ENCODE measurements at places on chromosomes 3 and 15.

DNA sequence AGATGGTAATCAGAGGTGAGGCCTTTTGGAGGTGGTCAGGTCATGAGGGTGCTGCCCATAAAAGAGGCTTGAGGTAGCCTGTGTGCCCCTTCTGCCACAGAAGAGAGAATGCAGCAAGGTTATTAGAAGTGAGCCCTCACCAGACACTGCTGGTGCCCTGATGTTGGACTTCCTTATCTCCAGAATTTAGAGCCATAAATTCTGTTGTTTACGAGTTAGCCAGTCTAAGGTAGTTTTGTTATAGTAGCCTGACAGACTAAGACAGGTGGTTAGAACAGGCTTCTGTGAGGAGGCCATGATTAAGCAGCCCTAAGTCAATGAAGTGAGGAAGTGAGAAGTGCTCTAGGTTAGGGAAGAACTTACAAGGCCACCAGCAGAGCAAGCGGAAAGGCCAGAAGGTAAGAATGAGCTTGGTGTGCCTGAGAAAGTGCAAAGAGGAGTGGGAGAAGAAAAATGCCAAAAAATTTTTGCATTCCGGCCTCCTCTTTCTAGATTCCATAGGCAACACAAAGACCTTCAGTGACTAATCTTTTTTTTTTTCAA is 44.2 kb upstream of the STT3B start:
- no peak for DNase-seq

GRCh38 chr3:128381609-128382008 is 85.1 kb downstream of the DNAJB8 start:
- DNase-seq, result no peak

- DNase-seq, result no peak
Observed at GRCh38 chr3:67937498-67938118, 283.2 kb upstream of the SUCLG2 start.

DNA sequence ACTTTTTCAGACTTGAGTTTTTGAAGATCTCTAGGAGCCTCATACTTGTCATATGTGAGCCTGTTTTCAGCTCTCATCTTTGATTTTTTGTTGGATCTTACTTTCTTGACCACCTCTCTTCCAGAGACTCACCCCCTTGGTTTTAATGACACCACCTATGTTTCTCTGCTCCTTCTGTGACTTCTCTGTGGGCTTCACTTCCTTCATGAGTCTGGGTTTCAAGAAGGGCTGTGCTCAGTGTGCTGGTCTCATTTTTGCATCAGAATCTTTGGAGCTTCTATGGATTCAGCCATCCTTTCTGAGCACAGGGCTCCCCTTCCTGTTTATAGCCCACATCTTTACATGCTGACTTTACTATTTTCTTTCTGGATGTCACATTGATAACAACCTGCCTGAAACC is 17.7 kb downstream of the PPM1L start:
- no peak for DNase-seq

GRCh38 chr3:54835701-54836100 is 92.2 kb downstream of the LRTM1 start:
- DNase-seq, result no peak

GRCh38 chr15:92586966-92587365 is 68.6 kb downstream of the FAM174B start:
- DNase-seq, result no peak

DNA sequence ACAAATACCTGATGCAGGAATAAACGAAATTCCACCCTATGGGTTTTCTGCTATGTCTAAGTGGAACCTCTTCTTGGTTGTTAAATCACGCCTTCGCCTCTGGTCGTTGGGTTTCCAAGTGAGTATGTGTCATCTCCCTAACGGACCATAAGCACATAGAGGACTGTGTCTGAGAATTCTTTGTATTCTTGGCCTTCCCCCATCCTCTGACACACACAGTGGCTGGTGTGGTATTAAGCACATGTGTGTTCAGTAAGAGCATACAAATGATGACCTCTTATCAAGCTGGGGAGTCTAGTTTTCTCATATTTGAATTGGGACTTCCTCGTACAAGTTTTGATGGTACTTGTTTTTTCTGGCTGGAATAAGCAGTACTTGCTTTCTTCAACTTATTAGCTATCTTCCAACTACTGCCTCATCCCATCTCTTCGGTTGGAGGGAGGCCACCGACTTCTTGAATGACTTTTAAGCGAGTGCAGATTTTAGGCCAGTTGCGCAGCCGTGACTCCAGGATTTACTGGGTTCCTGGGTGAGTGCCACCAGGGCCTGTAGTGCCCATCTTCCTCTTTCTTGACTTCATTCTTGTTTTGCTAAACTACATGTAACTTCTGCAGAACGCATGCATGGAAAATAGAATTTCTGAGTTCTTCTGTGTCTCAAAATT is 240.2 kb downstream of the ADAMTS17 start:
- no peak for DNase-seq

GRCh38 chr15:64897345-64897985 is 14.2 kb upstream of the ANKDD1A start:
- DNase-seq, result no peak

DNA sequence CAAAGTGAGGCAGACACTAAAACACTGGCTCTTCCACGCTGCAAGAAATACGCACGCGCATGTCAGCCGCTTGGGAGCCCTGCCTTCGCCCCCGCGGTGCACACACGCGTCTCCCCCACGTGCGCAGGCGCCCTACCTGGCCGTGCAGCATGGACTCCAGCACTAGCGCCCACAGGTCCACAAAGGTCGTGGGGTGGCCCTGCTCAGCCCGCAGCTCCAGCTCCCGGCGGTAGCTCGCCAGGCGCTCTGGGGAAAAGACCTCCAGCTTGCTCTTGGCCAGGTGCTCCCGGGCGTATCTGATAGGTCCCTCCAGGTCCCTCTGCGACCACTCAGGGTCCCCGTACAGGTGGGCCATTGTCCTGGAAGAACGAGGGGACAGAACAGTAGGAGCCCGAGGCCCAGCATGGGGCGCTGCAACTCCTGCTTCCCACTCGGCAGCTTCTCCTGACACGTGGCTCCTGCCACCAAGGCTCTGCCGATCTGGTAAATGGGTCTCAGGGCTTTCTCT is 14.9 kb downstream of the PLA2G4D start:
- DNase-seq, result no peak

DNA sequence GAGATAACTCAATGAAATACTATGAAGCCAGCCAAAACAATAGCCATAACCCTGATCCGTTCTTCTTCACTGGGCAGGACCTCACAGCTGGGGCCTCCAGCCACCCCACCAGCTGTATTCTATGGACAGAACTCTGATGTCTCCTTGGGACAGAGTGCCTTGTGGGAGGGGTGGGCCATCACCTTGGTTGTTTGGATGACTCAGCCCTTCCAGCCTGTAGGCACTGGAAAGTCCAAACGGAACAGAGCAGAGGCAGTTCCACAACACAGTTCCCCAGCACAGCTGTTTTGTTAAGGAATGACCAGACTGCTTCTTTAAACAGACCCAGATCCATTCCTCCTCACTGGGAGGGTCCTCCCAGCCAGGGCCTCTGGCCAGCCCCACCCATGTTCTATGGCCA is 31.9 kb upstream of the ZBED2 start:
- no peak for DNase-seq

DNA sequence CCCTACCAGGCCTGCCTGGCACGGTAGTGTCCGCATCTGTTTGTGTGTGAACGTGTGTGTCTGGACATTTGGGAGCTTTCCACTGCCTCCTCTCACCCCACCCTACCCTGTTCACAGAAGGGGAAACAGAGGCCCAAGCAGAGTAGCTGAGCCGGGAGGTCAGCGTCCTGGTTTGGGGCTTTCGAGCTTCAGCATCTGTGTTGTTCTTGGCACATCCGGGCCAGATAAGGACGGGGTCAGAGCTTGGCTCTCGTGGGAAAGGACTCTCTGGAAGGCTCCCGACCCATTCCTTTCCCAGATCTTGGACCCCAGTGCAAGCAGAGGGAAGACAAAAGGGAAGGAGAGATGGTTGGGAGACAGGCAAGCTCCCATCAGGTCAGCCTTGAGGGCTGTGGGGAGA is 6.3 kb upstream of the PTH1R start:
- no peak for DNase-seq

GRCh38 chr3:52056521-52056967 is at the start of gene DUSP7:
Gene DUSP7 (minus strand): TSS chr3:52056571. CDS start chr3:52056366, 205 bp downstream.
- peak; percentile 28 for DNase-seq

DNA sequence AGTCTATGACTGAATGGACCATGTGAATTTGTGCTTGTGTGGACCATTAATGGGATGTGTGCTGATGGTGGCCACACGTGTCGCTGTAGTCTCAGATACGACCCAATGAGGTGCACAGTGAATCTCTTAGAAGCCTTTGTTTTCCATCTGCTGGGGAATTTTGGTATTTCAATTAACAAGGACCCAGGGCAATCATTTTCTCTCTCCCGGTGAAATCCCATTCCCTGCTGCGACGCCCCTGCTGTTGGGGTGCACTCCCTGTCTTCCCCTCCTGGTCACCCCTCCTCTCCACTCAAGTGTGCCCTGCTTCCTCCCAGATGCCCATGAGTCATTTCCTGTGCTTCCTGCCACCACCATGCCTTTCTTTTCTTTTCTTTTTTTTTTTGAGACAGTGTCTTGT is 32.7 kb downstream of the EBLN2 start:
- DNase-seq, result no peak

- DNase-seq, result no peak
Observed at GRCh38 chr15:72086920-72087648, 30.9 kb downstream of the MYO9A start.

DNA sequence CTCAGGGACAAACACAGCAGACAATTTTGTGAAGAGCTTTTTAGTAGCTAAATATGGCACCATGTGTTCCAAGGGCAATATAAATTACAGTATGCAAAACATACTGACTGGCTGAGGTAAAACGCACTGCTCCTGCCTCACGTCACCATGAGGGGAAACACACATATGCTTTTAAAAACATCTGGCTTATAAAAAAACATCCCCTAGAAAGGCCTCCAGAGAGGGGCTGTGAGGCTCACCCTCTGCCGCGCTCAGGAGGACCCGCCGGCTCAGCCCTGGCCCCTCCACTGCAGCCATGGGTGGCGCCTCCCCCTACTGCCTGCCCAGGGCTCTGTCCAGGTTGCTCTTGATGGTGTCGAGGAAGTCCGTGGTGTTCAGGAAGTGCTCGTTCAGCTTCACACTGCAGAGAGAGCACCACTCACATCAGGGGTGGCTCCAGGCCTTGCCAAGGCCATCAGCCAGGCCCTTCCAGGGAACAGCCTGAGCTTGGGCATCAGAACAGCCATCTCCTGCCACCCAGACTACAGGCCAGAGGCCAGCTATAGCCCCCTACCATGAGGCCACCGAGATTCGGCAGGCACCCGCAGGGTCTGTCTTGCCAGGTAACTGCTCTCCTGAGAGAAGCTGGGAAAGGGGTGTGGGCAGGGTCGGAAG is 18.2 kb downstream of the IDH2 start:
- no peak for DNase-seq

GRCh38 chr15:101538996-101539395 is 49.5 kb upstream of the PCSK6 start:
- DNase-seq, result no peak

GRCh38 chr3:137572931-137573330 is 191.2 kb upstream of the SOX14 start:
- DNase-seq, result no peak

DNA sequence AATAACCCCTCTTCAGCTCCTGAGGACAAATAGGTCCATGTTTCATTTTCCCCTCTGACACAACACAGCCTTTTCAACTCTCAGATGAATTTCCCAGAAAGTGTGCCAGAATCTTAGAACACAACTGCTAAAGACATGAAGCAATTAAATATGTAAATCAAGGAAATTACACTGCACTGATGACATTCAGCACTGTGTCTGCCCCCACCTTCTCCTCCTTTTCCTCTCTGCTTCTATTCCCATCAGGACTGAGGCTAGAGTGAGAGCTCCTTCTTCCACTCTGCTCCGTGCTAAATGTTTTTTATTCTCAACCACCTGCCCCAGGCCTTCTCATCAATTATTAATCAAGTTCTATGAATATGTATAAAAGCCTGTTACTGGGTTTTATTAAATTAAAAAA is 596.1 kb downstream of the TUSC7 start:
- DNase-seq, result no peak

DNA sequence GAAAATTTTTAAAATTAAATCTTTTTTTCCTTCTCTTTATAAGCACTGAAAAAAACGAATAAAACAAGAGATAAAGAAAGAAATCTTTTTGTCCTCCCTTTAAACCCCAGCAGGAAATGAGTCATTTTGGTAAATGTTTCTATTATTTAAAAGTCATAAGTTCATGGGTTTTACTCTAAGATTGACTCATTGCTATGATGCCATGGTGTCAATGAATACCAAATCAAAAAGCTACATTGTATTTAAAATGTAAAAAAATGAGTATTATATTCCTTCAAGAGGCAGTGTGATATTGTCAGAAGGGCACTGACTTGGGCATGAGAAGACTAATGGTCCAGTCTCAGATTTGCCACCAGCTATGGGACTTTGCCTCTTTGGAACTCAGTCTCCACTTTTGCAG is 303.4 kb upstream of the DNAJC19 start:
- no peak for DNase-seq

DNA sequence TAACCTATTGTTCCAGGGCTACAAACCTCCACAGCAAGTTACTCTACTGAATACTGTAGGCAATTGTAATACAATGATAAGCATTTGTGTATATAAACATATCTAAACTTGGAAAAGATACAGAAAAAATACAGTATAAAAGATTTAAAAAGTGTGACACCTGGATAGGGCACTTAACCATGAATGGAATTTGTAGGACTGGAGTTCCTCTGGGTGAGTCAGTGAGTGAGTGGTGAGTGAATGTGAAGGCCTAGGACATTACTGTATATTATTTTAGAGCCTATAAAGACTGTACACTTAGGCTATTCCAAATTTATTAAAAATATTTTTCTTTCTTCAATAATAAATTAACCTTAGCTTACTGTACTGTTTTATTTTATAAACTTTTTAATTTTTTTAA is 38.4 kb upstream of the SLC25A36 start:
- no peak for DNase-seq

- DNase-seq, result no peak
Observed at GRCh38 chr3:42725454-42725853, 22.9 kb upstream of the HHATL start.

DNA sequence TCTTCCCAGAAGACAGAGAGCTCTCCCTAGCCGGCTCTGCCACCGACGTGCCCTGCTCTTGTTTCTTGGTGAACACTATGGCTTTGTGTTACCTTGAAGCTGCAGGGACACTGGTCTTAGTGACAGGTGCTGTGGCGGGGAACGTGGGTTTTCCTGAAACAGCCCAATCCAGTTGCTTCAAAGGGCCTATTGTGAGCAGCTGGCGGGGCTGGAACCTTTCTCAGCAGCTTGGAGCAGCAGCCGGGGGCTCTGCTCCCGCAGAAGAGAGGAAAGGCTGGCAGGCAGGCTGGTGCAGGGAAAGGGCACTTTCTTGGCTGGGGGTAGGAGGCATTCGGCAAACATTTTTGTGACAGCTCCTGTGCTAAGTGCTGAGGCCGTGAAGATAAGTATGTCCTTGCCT is 12.8 kb downstream of the MYZAP start:
- no peak for DNase-seq
